Left ventricle myocardium superior (tissue), 1 donor: ENCODE measurements at places on chromosomes 2 and 18.

DNA sequence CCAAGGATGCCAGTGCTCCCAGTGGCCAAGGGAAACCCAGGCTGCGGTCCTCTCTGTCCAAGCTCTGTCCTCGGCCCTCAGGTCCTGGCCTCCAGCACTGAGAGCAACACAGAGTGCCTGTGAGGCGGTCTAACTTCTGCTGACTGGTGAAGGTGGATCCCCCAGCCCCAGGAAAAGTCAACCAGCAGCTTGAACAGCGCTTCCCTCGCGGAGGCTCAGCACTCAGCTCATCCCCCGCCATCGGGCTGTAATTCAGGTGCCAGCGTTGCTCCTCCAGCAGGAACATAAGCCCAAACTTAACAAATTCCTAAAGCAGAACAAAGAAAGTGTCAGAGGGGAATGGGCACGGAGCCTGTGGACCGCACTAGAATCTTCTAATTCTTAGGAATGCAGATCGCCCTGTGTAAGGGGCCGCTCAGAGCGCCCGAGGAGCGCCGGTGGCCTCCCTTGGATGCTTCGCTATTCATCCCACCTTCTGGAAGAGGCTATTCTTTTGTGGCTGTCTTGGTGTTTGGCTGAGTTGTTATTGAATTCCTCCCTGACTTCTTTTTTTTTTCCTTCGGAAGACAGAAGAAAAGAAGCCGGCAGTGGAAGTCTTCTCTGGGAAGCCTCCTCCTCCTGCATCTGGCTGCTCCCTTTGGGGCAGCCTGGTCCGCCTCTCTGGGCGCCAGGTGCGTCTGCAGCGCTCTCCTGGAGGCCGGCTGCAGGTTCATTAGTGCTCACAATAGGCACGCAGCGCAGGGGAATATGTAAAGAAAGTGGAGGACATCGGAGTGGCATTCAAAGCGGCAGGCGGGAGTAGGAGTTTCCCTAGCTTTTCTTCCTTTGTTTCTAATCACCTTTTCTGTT is 905.6 kb downstream of the TSN start:
- peak; percentile 27 for DNase-seq

- DNase-seq = no peak
Observed at GRCh38 chr2:147607379-147607778, 237.4 kb upstream of the ACVR2A start.

DNA sequence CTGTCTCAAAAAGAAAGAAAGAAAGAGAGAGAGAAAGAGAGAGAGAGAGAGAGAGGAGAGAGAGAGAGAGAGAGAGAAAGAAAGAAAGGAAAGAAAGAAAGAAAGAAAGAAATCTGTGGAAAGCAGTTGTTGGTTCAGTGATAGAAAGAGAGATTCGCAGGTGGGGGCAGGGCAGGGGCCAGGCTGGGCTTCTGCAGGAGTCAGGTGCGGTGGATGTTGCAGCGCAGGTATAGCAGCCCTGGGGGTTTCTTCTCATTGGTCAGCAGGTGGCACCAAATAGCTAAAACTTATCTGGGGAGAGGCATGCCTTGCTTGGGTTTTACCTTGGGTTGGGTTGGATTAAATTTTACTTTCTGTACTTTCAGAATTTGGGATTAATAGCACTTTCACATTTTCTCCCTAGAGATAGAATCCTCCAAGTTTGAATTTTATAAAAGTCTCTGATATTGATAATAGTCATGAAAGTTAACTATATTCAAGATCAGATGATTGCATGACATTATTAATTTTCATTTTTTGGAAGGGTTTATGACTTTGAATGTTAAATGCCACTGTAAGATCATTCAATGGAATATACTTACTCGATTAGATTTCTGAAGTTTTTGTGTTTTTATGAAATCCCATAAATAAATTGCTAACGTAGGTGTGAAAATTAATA is 66.6 kb downstream of the SPTBN1 start:
- DNase-seq = peak; percentile 42

GRCh38 chr2:218882461-218882816 is 1.8 kb downstream of the WNT10A start:
- DNase-seq = no peak

DNA sequence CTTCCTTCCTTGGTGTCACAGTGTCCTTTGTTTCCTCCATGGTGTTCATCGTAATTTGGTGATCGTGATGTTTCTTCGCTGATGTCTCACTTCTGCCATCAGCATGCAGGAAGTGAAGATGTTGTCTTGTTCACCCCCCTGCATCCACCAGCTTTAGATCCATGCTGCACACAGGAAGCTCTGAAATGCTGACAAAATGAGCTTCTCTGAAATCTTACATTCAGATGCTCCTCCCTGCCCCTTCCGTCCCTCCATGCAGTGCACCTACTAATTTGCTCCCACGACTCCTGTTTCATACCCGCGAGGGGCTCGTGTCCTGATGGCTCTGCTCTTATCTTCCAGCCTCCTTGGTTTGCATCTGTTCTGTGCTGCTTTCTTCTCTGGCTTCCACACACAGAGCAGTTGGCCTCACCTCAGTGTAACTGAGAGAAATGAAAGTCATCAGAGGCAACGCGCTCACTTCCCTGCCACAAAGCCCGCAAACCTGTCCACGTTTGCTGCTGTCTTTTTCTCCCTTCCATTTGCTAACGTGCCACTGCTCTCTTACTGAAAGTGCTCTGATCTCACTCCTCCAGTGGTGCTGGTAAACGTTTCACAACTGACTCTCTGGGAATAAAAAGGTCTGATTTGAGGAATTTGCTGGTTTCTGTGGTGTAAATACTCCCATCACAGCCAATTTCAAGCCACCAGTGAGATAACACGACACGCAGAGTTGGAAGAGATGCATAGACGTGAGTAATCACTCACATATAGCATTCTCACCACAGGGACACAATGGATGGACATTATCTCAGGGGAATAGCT is 41.0 kb upstream of the MGAT4A start:
- DNase-seq = no peak

DNA sequence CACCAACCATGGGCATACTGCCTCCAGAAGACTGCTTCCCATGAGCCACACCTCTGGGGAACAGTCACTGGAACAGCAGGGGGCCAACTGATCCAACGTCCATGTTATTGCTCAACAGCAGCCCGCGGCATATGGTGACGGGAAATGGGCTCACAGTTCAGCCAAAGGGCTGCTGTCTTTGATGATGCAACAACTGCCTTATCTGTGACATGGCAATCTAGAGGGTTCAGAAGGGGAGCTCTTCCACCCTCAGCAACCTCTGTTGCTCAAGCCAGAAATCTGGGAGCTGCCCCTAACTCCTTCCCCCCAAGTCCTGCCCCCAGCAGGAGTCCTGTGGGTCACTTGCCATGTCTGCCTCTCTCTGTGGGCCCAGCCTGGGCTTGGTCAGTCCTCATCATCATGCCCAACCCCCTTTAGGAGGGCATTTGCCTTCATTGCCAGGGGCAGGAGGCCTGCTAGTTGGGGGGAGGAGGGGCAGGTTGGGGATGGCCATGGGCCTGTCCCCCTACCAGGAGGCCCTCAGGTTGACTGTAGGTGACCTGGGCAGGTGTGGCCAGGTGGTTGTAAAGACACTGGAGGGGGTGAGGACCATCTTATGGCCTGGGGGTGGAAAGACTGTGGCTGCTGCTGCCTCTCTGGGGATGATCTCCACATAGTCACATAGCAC is 212.9 kb downstream of the CYP26B1 start:
- peak; percentile 71 for DNase-seq

- no peak for DNase-seq
Observed at GRCh38 chr2:1546023-1546591, 132.8 kb downstream of the TPO start.
